Stimulated activated CD4-positive, alpha-beta T cell treated with anti-CD3 and anti-CD28 coated beads, Interleukin-1b, Interleukin-23, amount 100 ng/mL, for 1 hour (primary cell): ENCODE measurements at places on chromosomes 3 and 15.

DNA sequence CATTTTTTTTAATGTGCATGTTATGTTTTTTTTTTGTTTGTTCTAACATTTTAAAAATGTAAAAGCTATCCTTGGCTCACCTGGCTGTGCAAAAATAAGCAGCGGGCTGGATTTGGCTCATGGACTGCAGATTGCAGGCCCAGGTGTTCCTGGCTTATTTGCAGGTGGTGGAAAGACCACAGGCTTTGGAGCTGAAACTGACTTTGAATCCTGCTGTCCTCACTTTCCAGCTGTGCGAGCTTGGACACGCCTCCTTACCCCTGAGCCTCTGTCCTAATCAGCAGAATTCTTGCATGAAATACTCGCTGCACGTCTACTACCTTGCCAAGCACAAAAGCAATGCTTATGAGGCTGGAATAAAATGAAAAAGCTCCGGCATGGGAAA, 188.7 kb upstream of the TPM1 start:
- no peak for DNase-seq

- no peak for DNase-seq
These were observed 810.5 kb upstream of the ARPP21 start for GRCh38 chr3:34828847-34829246.

DNA sequence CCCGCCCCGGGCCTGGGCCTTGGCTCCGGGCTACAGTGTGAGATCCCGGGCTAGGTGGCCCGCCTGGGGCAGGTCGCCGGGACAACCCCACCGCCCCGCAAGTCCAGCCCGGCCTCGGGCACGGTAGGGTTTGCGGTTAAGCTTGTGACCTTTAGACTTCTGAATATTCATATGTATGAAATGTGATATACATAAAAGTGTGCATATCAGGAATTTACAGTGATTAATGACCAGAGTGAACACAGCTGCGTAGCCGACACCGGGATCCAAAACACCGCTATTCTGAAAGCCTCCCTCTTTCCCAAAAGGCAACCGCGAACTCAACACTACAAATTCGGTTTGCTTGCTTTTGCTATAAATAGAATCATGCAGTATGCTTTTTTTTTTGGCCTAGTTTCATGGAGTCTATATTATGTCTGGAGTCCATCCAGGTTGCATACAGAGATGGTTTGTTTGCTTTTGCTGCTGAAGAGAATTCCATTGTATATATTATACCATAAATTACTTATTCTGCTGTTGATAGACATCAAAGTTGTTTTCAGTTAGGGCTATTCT, 636 bp upstream of the SNRPA1 start:
- DNase-seq, result no peak

GRCh38 chr15:71679223-71679792, 131.0 kb upstream of the NR2E3 start:
- no peak for DNase-seq

GRCh38 chr15:77038312-77039216, 32.3 kb downstream of the TSPAN3 start:
- DNase-seq, result no peak

- peak; percentile 72 for DNase-seq
These were observed 2.5 kb upstream of the RFX7 start for GRCh38 chr15:56245871-56246814.

- no peak for DNase-seq
These were observed 19.0 kb downstream of the USP13 start for GRCh38 chr3:179671747-179672242.

GRCh38 chr3:123258811-123259420, 57.2 kb downstream of the SEC22A start:
- DNase-seq, result no peak

DNA sequence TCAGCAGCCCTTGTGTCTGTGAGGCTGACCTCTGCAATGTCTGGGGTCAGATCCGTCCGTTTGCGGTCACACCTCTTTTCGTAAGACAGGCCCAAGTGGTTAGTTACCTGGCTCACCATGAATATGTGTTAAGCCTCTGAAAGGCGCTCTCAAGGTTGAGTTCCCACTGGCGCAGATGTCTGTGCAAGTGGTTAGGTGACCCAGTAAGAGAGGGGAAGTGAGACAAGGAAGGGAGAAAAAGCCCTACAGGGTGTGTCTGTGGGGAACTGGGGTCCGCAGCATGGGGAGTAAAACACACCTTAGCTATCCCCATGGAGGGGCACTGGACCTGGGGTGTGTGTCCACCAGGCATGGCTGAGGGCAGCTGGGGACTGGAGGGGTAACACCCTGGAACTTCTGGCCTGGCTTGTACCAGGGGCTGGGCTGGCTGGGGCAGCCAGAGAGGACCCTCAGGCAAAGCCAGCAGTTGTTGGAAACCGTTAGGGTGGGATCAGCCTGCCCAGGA, 391.6 kb upstream of the PROK2 start:
- no peak for DNase-seq

GRCh38 chr15:80267658-80268057, 15.6 kb upstream of the CTXND1 start:
- no peak for DNase-seq

- DNase-seq, result no peak
These were observed 25.2 kb upstream of the SLCO2A1 start for GRCh38 chr3:134054881-134055280.

DNA sequence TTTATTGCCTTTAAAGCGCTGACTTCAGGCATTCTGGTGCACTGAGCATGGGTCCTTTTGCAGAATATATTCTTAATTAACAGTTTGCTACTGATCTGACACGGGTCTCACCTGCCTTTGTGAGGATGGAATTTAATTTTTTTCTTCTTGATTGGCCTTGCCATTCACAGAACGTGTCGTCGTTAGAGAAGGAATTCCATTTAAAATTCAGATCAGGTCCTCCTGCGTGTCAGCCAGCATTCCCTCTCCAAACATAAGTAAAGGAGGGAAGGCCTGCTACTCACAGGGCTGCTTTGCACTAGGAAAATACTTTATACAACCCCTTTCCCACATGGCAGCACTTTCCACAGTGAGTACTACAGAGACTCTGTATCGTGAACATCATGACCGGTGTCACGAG, 492.7 kb downstream of the NTRK3 start:
- no peak for DNase-seq

- DNase-seq, result no peak
These were observed 509.5 kb downstream of the TBL1XR1 start for GRCh38 chr3:176687754-176688153.

GRCh38 chr15:92902737-92903593, 2.8 kb downstream of the CHD2 start:
- no peak for DNase-seq

DNA sequence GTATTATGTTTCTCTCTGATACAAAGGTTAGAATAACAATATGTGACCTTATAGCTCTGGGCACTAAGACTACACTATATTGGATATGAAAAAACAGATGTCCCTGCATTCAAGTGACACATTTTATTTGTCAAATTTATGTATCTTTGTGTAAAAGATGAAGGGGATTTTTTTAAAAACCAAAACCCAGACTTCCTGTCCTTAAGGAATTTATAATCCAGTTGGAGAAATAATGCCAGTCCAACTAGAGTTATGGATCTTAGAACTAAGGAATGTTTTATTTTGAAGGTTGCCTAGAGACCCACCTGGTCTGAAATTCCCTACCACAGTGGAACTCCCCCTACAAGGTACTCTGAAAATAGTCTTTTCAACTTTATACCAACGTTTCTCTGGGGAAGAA, 33.3 kb upstream of the PIK3CB start:
- no peak for DNase-seq

DNA sequence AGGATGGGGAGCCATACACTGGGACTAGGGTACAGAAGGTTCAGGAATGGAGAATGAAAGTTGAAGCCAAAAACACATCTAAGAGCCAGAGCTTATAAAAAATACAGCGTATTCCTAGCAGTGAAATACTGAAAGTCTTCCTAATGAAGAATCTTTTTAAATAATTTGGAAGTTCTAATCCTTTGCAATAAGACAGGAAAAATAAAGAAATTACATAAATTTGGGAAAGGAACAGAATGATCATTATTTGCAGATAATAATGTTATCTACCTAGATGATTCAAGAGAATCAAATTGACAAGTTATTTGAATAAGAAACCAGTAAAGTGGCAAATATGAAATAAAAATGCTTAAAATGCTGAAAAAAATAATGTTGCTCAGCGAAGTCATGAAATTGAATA, 32.3 kb upstream of the NR2F2 start:
- DNase-seq, result no peak

- DNase-seq, result no peak
These were observed 55.0 kb downstream of the RHCG start for GRCh38 chr15:89441295-89441812.

DNA sequence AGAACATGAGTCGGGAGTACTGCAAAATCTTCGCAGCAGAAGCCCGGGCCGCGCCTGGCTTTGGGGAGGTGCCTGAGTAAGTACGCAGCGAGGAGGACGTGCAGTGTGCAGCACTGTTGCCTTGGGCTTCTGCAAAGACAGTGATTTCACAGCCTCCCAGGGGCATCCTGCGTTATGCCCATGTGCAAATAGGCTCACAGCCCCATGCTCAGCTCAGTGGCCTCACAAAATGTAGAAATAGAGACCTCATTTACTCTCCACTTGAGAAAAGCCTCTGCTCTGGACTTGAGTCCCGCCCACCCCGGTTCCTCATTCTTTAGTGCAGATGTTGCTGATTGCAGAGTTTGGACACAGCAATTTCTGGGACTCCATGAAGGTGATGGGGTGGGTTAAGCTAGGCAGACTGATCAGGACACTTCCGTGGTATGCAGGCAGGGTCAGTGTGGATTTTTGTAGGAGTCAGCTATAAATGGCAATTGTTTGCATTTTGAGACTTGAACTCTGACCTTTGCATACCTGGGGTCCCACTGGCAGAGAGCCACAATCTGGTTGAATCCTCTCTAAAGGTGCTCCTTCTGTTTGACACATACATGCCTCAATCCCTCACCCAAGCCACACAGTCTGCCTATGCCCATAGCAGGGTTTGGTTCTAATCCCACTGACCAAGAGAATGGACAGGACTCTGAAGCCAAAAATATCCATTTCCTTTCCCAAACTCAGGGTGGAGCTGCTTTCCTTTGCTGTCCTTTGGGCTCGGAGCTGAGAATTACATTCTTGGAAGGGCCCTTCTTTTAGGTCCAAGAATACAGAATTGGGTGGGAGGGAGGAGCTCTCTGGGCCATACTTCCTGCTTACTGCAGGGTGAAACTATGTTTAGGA, 20.7 kb upstream of the SLC28A1 start:
- no peak for DNase-seq

GRCh38 chr3:127700406-127700805, 27.7 kb downstream of the ABTB1 start:
- no peak for DNase-seq

DNA sequence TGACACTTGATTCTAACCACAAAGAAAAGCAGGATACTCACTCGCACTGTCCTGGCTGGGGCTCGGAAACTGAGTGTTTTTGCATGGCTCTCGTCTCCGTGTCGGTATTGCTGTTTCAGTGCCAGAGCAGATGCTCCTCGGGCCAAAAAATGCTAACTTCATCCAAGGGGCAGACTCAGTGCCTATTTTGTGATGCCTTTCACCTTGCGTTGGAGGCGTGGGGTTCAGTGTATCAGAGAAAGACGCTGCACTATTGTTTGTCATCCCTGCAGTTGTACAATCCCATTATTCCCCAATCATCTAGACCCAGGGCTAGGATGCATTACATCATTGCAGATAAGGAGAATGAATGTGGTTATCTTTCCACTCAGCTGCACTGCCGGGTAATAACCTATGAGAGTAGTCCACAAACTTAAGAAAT, 1.4 kb downstream of the CACNA2D3 start:
- DNase-seq, result no peak

DNA sequence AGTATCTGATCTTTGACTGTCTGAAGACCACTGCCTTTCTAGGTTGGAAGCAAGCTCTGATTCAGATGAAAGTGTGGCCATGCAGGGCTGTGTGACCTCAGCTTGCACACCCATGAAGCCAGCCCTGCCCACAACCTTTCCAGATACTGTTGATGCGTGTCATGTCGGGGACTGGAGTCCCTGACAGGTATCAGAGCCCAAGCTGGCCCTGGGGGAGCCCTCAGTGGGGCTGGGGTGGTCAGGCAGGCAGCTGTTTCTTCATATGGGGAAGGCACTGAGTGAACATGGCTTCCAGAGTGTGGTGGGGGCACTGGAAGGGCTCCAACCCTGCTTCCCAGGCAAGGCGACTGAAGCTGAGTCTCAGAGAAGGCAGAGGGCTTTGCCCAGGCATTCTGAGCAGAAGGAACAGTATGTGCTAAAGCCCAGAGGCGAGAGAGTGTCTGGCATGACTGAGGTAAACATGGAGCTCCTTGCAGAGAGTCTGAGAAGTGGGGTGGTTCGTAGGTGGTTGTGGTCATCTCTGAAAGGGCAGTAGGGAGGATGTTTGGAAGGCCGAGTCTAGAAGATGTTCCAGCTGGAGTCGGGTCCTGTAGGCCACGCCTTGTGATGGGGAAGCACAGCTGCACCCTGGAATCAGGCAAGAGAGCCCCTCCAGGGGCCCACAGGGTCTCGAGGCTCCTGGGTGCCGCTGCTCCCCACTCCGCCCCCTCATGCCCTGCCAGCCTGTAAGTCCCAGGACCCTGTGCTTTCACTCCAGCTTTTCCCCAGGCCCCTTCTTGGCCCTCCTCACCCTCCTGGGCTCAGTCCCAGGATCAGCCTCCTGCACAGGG, 122.2 kb downstream of the EEFSEC start:
- DNase-seq, result no peak

GRCh38 chr3:95049841-95050240, 987.0 kb downstream of the NSUN3 start:
- no peak for DNase-seq

GRCh38 chr15:53786401-53786800, 26.9 kb upstream of the WDR72 start:
- DNase-seq, result no peak

- DNase-seq, result no peak
These were observed 32.0 kb downstream of the ZBTB38 start for GRCh38 chr3:141400073-141400971.

GRCh38 chr15:91444656-91445055, 344.6 kb downstream of the SV2B start:
- DNase-seq, result no peak

DNA sequence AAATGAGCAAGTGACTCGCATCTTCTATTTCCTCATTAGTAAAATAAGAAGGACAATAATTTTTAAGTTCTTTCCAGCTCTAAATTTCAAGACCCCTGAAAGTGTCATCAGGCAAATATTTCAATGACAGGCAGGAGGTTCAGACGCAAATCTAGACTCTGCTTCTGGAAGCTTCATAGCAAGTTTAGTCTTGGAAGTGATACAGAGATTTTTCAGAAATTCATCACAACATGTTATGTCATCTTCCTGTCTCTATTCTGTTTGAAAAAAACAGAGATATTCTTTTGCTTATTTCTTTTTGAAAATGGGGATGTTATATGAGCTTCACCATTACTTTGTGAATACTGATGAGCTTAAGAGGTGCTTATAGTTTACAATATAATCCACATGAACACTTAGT, 74.0 kb downstream of the C3orf85 start:
- DNase-seq, result no peak

DNA sequence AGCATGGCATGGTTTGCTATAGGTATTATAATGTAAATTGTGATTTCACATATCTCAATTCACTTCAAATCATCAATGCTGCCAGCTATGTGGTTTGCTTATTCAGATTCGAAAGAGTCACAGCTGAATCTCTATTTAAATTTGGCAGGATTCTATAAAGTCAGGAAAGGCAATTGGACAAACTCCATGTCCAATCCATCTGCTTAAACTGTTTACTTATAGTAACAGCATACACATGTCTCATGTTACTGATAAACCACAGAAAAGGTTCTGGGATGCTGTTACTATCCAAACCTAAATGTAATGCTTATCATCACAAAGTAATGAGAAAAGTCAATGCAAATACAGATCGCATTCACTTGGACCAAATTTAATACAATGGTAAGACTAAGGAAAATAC, 229.7 kb downstream of the ISL2 start:
- DNase-seq, result no peak
